ENCODE measurements at places on chromosomes 3 and 15.

GRCh38 chr3:126704494-126705214 lies 614 bp downstream of the CHCHD6 start:
- DNase-seq: no peak

DNA sequence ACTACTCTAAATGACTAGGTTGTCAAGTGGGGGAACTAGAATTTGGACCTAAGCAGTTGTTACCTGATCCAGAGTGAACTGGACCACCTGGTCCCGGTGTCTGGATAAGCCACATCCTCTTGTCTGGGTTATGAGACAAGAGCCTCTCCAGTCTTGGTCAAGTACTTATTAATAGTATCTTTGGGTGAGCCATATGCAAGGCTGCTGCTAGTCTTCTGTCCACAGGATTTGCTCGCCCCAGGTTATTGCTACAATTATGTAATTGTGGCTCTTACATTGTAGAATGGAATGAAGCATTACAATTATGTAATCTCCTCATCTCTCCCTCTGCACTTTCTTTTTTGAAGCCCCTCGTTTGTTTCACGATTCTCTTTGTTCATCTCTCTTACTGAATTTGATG lies 24.0 kb upstream of the AGBL1 start:
- DNase-seq: no peak

- DNase-seq: no peak
Observed at GRCh38 chr3:28399206-28399605, 50.6 kb upstream of the AZI2 start.

DNA sequence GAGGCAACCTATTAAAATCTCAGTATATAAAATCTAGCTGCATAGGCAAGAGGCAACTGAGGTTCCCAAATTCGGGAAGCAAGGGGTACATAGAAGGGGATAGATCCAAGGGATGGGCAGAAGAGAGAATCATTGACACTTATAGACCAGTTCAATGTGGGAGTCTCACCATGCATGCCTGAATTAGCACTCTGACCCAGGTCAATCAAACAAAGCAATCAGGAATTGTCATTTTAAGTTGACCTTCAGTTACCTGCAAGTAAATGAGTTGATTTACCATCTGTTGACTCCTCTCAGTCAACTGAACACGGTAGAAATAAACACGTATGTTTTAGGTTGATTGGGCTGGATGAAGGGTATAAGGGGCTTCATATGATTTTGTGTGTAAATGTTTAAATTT lies 33.4 kb upstream of the PIAS1 start:
- no peak for DNase-seq

GRCh38 chr3:127374086-127375010 lies 86.5 kb upstream of the PRR20G start:
- no peak for DNase-seq

GRCh38 chr3:36881735-36882134 lies 63.1 kb downstream of the TRANK1 start:
- DNase-seq: no peak

GRCh38 chr15:60326824-60327654 lies 70.7 kb downstream of the ANXA2 start:
- DNase-seq: no peak

DNA sequence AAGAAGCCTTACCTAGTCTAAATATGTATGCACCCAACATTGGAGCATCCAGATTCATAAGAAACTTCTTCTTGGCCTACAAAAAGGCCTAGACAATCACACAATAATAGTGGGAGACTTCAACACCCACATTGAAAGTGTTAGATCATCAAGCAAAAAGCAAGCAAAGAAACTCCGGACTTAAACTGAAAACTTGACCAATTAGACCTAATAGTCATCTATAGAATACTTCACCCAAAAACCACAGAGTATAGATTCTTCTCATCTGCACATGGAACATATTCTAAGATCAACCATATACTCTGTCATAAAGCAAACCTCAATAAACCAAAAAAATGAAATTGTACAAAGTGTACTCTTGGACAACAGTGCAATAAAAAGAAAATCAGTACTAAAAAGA lies 22.3 kb upstream of the OR5K4 start:
- no peak for DNase-seq

DNA sequence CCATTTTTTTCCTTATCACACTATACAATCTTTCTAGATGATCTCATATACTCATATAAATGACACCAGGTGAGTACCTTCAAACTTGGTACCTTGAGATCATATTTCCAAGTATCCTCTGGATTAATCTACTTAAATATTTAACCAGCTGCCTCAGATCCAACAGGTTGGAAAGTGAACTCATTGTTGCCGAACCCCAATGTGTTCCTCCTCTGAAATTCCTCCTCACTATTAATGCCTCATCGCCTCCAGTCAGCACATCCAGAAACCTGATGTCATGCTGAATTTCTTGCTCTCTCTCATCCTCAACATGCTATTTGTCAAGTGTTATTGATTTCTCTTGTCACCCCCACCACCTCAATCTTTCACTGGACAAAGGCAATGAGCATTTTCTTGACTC lies 221.8 kb downstream of the FMN1 start:
- no peak for DNase-seq

DNA sequence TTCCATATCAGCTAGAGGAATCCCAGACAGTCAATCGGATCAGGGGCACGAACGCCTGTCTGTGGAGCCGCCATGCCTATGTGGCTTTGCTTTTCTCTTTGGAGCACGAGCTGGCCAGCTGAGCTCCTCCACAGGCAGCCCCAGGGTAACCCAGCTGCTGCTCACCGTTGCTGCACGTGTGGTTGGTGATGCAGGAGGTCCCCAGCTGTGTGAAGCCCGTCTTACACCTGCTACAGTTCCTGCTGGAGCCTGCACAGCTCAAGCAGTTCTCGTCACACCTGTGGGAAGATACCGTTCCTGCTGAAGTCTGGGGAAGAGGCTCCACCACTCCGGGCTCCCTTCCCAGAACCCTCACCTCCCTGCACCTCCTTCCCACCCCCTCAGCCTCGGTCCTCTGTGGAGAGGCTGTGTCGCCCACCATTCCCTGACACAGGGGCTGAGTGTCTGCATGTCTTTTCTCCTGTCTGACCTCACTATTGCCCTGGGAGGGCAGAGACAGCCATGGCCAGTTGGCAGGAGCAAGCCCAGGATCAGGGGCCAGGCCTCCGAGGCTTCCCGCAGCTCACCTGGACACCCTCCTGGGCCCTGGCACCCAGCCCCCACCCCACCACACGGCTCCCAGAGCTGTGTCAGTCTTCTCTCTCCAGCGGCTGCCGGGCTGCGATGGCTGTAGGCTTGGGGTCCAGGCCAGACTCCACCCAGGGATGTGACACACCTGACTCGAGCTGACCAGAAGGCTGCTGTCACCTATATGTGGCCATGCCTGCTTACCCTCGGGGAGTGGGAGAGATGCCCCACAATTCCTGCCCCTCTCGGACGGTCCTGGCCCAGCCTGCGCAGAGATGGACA lies 12.2 kb upstream of the SNRPA1 start:
- peak; percentile 73 for DNase-seq

DNA sequence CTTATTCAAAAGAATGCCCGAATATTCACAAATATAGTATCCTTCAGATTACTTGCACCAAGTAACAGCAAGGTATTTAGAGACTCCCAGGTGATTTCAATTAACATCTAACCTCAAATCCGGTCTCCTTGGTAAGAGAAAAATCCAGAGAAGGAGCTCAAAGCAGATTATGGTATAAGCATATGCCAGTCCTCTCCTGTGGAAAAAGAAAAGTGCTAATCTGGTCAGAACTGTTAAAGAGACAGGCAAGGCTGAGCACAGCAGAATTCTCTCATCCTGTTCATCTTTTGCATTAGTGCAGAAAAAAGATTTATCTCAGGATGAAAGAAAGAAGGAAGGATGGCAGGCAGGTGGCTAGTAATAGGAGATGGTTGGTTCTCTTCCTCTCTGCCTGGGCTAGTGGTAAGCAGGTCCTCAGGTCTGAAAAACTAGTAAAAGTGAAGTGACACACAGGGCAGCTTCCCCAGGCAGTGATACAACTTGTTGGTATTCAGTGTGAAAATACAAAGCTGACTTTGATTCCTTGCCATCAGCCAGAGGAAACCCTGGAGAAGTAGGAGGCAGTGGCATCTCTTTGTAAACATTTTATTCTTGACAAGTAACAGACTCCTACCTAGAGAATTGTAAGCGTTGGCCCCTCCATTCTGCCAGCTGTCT lies 14.2 kb downstream of the ATXN7 start:
- no peak for DNase-seq

- DNase-seq: no peak
Observed at GRCh38 chr3:157311633-157312375, 124.8 kb upstream of the PTX3 start.

- DNase-seq: no peak
Observed at GRCh38 chr3:134334231-134334900, 39.9 kb downstream of the AMOTL2 start.

DNA sequence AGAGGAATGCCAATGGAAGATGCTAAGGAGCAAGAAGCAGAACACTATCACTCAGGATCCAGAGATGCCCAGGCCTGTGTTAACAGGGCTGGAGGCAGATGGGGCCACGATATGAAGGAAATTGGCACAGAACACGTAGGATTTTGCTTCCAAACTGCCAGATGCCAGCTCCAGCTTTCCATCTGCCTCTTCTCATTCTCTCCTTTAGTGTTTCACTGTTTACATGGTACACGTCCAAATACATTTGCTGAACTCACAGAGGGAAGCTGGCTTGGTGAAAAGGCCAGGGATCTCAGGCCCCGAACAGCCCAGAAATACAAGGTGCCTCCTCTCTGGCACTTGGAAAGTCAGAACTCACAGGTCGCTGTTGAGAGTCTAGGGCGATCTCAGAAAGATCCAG lies 187.0 kb downstream of the NTRK3 start:
- DNase-seq: no peak

- no peak for DNase-seq
Observed at GRCh38 chr3:23217872-23218554, 14.9 kb downstream of the UBE2E2 start.

DNA sequence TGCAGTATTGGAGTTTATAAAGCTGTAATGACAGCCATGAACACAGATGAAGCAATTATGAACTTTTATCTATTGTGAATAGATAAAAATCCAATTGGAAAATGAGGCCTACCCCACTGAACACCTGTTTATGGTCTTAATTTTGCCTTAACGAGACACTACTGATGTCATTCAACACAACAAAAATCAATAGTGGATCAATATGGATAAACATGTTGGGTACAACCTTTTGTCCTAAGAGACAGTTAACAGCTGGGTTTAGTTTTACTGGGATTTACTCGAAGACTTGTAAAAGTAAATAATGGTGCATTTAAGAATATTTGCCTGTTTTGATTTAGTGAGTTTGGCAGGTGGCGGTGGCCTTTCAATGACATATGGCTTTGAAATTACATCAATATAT lies 217.8 kb downstream of the NR1D2 start:
- DNase-seq: no peak

GRCh38 chr15:91307601-91308000 lies 207.5 kb downstream of the SV2B start:
- DNase-seq: no peak

GRCh38 chr3:20320489-20320888 lies 134.5 kb upstream of the SGO1 start:
- no peak for DNase-seq

GRCh38 chr3:177647876-177648275 lies 450.6 kb upstream of the TBL1XR1 start:
- DNase-seq: no peak

DNA sequence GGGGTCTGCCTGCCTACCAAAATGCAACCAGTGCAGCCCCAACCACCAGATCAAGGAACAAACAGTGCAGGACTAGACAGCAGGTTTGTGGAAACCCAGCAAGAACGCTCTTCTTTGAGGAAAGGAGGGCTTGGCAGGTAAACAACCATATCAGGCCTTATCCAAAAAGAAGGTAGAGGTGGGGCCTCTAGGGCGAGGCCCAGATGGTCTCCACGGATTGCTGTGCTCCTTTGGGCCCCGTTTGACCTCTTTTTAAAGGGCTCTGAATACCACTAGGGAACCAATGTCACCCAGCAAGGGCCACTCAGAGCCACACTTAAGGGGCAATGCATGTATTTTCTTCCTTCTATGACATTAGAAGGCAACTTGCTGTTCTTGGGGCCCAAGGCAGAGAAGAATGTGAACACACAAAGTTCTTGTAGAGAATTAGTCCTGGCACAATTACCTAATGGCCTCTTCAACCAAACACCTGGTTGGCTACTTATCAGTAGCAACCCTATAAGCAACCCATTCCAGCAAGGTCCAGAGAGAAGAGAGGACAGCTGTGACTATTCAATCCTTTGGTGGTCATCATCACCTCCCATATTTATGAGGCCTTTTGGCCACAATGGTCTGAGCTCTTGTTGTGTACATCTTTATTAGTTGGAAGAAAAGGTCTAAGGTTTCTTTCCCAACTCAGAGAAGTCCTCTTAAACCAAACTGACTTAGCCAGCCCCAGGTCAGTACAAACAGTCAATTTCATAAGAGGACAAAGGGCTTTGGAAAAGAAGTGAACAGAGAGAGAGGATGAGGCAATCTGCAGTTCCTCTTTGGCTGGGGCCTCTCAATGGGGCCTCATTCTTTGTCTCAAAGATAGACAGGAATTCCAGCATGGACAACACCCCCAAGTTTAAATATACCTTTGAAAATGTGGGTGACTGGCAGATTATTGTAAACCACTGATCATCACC lies 36.0 kb downstream of the FOXP1 start:
- DNase-seq: no peak

- DNase-seq: peak; percentile 96
Observed at GRCh38 chr15:70375006-70375431, 277.3 kb upstream of the TLE3 start.

GRCh38 chr15:77629070-77630030 lies 3.4 kb downstream of the LINGO1 start:
- DNase-seq: no peak

DNA sequence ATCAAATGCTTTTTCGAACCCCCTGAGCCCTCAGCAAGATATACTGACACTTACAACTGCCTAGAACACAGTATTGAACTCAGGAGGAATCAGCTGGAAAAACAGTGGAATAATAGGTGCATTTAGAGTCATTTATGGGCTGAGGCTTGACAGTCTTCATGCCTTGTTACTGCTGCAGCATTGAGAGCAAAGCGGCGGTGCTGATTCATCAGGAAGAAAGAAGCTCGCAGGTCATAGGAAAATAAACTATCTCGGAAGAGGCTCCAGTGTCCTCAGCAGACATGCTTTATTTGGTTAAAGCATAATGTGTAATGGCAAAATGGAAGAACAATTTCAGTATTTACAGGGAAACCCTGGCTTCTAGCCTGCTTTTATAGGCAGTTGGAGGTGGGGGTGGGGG lies 30.1 kb upstream of the NEO1 start:
- DNase-seq: no peak

- DNase-seq: no peak
Observed at GRCh38 chr3:197811343-197811742, 20.3 kb downstream of the LRCH3 start.

GRCh38 chr3:119279101-119279554 lies 15.1 kb upstream of the ARHGAP31 start:
- no peak for DNase-seq

GRCh38 chr15:71116366-71116765 lies 1.1 kb downstream of the THSD4 start:
- no peak for DNase-seq

- DNase-seq: no peak
Observed at GRCh38 chr15:97525809-97526208, 434.7 kb upstream of the ARRDC4 start.
